ENCODE measurements at places on chromosomes 16 and 17.
A peak's percentile ranks its signal among the peaks of the same experiment; 100 is the strongest.

GRCh38 chr16:75307506-75307905 is 56.1 kb upstream of the BCAR1 start:
- no peak for ATAC-seq

DNA sequence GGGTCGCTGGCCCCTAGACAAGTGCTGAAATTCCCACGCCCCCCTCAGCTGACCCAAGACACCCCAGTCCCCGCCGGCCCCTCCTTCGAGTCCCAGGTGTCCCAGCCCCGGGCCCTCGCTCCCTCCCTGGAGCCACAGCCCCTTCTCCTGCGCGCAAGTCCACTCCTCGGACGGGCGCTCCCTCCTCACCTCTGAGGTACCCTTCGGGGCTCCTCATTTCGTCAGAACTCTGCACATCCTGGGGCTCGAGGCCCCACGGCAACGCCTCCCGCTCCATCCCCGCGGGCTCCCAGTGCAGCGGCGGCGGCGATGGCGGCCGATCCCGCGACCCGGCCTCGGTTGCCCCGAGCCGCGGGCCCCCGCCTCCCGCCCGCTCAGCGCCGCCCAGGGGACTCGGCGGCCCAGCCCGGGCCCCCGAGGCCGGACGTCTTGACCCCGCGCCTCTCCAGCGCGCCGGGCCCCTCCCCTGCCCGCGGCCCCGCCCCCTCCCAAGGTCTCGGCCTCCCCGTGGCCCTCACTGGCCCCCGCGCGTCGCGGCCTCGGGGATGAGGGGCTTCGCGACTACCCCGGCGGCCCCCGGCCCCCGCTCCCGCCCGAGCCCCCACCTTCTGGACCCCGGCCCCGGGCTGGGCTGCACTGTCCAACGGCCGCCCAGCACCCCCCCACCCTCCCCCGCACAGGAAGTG is at the start of gene ZNF768:
ZNF768 (minus strand) TSS at position 430 of the 686 bp plus-strand sequence; CDS start at position 277, 153 bp downstream.
- peak; percentile 30 for ATAC-seq

DNA sequence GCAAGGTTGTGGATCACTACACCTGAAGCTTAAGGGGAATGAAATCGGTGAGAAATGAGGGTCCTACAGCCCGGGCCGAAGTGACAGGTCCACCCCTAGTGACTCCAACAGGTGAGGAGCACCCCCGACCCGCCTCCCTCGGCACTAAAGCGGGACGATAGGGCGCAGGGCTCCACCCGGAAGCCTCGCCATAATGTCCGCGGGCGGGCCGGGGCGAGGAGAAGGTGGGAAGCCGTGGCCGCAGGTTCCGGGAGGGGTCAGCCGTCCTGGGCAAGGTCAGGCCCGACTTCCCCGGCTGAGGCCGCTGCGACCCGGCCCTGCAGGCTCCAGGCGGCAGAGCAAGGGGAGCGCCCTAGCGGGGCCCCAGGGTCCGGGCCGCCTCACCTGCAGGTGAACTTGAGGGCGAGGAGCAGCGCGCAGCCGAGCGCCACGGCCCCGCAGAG is 543 bp downstream of the TXNDC11 start:
- ATAC-seq: no peak

DNA sequence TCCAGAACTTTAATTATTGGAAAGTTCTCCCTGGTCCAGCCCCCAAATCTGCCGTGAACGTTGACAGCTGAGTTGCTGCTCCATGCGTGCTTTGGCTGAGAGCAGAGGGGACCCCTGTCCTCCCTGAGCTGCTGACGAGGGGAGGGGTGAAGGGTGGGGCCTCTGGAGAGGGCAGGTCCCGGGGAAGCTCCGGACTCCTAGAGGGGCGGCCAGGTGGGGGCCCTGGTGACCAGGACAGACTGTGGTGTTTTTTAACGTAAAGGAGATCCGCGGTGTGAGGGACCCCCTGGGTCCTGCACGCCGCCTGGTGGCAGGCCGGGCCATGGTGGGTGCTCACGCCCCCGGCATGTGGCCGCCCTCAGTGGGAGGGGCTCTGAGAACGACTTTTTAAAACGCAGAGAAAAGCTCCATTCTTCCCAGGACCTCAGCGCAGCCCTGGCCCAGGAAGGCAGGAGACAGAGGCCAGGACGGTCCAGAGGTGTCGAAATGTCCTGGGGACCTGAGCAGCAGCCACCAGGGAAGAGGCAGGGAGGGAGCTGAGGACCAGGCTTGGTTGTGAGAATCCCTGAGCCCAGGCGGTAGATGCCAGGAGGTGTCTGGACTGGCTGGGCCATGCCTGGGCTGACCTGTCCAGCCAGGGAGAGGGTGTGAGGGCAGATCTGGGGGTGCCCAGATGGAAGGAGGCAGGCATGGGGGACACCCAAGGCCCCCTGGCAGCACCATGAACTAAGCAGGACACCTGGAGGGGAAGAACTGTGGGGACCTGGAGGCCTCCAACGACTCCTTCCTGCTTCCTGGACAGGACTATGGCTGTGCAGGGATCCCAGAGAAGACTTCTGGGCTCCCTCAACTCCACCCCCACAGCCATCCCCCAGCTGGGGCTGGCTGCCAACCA is at the start of gene MC1R:
MC1R (plus strand) TSS at position 410 of the 895 bp plus-strand sequence; CDS start at position 807, 397 bp downstream.
- ATAC-seq: no peak

DNA sequence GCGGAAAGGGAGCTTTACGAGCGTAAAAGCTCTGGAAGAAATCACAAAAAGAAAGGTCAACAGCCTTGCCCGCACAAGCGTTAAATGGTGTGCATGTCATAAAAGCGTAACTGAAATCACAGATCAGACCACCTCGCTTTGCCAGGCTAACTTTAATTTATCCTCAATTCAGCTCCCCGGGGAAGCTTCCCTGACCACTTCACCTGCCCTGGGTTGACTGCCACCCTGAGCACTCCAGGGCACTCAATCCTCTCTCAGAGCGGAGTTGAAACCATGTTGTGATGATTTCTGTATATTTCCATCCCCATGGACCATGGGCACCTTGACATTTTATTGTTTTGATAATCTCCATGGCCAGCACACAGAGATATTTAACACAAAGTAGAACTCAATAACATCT is 16.1 kb upstream of the NAGS start:
- no peak for ATAC-seq

GRCh38 chr17:44006598-44007345 is 2.4 kb downstream of the NAGS start:
- ATAC-seq: peak; percentile 81

GRCh38 chr17:8991514-8992285 is 26.2 kb upstream of the PIK3R5 start:
- peak; percentile 95 for ATAC-seq

DNA sequence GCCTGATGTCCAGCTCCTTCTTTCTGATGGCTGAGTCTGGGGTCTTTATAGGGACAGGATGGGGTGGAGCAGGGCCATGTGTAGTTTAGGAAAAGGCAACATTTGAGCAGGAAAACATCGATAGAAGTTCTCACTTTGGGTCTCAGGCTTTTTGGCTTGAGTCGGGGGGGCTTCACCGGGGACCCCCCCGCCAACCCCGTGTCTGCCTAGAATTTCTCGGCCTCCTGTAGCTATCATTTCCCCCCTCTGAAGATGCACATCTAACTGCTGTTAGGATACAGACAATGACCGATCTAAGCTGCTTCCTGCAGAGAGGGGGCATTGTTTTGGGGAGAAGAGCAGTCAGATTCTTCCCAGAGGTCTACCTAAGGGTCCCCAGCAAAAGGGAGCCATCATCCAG is 16.7 kb upstream of the ZNHIT3 start:
- ATAC-seq: no peak

GRCh38 chr17:74981318-74981978 is 6.0 kb upstream of the CDR2L start:
- no peak for ATAC-seq

- no peak for ATAC-seq
Observed at GRCh38 chr17:12328204-12328603, 307.5 kb downstream of the MAP2K4 start.

DNA sequence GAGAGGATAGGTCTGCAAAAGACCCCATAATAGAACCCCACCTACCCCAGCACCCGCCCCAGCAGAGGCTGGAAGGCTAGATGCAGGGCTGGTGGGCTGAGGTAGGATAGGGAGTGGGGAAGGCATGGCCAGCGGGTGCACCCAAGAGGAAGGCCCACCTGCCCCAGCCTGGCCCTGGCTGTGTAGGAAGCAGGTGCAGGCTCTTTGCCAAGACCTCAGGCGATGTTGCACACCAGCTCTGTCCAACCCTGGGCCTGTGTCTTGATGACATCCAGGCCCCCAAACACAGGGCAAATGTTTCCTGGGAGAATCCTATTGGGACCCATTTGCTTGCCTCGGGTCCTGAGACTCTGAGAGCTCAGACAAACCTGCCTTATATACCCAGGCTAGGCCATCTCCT is 12.2 kb downstream of the UNC119 start:
- no peak for ATAC-seq

DNA sequence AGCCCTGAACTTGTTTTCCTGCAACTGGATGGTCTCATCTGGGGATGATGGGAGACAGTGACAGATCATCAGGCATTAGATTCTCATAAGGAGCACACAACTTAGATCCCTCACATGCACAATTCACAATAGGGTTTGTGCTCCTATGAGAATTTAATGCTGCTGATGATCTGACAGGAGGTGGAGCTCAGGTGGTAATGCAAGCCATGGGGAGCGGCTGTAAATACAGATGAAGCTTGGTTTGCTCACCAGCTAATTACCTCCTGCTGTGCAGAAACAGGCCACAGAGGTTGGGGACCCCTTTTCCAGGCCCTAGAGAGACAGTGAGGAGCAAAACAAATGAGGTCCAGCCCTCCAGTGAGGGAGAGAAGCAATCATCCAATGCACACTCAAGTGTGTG is 168.6 kb downstream of the RGS9 start:
- no peak for ATAC-seq

GRCh38 chr17:8060274-8060673 is 21.4 kb downstream of the ALOX15B start:
- peak; percentile 61 for ATAC-seq

DNA sequence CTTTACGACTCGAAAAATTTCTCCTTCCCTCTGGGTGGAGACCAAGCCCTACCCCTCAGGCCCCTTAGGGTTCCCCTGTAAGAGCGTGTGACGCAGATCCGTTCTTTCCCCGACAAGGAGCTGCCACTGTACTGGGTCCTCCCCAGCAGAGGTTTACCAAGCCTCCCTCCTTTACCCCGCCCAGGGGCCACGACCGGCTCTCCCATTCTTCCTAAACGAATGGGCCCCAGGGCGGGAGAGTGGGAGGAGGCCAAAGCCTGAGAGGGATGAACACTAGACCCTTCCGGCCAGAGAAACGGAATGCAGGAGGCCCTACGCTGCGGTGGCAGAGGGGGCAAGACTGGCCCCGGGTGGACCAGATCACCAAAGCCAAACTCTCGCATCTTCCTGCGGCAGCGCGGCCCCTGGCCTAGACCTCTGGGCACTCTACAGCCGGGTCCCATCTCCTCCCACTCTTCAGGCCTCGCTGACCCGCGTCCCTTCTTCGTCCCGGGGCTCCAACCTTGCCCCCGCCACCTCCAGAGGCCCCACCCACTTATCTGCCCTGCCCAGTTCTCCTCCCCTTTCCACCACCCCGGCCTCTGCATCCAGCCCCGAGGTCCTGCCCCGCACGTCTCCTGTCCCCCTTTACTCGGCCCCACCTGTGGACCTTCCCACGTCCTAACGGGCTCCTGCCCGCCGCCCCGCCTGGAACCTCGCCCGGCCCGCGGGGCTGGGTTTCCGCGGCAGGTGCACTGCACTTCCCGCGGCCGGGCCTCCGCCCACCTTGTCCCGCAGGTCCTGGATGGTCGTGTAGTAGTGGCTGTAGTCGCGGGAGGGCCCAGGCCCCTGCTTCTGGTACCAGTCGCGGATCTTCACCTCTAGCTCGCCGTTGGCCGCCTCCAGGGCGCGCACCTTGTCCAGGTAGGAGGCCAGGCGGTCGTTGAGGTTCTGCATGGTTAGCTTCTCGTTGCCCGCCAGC is 765 bp downstream of the KRT19 start:
- peak; percentile 42 for ATAC-seq

GRCh38 chr17:32330147-32330546 is 11.8 kb downstream of the C17orf75 start:
- no peak for ATAC-seq

DNA sequence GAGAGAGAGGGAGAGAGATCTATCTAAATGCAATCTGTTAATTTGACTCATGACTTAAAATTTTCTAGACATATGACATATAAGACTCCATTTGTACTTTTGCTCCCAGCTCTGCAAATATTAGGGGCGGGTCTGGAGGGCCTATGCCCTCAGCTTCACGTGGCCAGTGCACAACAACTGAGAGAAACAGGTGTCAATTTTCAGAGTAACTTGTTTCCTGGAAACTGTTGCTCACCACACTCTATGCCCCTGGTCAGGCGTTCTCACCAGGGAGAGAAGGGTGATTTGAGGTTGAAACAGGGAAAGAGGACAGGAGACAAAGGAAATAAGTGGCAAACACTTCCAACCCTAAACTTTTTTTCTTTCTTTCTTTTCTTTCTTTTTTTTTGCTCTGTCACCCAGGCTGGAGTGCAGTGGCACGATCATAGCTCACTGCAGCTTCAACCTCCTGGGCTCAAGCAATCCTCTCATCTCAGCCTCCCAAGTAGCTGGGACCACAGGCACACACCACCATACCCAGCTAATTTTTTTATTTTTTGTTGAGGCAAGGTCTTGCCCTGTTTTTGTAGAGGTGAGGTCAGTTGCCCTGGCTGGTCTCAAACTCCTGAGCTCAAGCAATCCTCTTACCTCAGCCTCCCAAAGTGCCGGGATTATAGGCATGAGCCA is 270.0 kb downstream of the SLC39A11 start:
- no peak for ATAC-seq

- ATAC-seq: no peak
Observed at GRCh38 chr17:48013876-48014594, 23.6 kb downstream of the COPZ2 start.

DNA sequence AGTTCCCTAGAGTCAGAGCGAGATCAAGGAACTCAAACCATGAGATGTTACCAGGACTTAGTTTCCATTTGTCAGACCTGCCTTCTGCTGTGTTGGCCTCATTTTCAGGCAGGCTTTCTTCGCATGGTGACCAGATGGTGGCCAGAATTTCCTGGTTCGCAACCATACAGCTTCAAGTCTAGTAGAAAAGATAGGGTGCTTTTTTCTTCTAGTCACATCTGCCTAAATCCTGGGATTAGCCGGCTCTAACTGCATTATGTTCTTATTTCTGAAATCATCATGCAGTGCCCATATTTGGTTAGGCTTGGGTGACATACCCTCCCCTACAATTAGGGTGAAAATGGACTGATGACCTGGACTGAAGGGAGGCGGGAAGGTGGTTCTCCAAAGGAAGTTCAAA is 131.5 kb downstream of the SHISA9 start:
- ATAC-seq: no peak

DNA sequence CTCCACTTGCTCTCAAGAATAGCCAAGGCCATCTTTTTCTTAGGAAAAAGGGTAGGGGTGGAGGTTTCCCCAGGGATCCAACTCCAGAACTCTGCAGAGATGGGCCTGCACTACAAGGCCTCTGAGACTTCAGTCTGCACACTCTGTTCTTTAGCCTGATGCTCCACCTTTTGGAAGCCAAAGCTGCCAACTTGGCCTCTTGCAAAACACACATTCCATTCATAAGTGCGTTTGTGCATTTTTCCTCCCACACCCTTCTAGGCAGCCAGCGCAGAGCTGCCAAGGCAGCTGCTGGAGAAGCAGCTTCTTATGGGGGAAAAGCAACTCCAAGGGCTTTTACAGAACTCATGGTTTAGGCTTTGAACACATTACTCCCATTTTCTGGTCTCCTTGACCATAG is 45.3 kb downstream of the REXO5 start:
- peak; percentile 99 for ATAC-seq

GRCh38 chr17:74998783-74999182 is 11.4 kb downstream of the CDR2L start:
- ATAC-seq: no peak

- no peak for ATAC-seq
Observed at GRCh38 chr17:43597624-43598356, 51.6 kb upstream of the ETV4 start.

Data from motor neuron (in vitro differentiated cells).